ENCODE measurements at places on chromosomes 1 and 21.
A peak's percentile ranks its signal among the peaks of the same experiment; 100 is the strongest.

DNA sequence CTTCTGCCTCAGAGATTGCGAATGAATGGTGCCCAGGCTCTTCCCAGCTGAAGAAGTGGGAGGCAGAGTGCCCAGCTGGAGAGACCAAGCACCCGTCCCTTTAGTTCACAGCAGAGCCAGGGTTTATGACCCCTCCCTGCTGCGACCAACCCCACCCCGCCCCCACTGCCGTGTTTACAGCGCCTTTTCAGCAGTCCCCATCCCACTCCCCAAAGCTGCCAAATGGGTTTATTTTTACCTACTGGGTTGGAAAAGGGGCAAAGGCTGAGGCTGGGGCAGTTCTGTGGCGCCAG is 23.6 kb downstream of the DYRK3 start:
- no peak for DNase-seq

GRCh38 chr1:81430236-81430938 is 370.3 kb upstream of the ADGRL2 start:
- no peak for DNase-seq

- peak; percentile 21 for DNase-seq
These were observed 5.9 kb upstream of the NUF2 start for GRCh38 chr1:163315773-163316374.

- DNase-seq: no peak
These were observed 204.4 kb upstream of the TNR start for GRCh38 chr1:175947771-175948170.

- DNase-seq: no peak
These were observed 118.6 kb downstream of the PRDM16 start for GRCh38 chr1:3187415-3188149.

DNA sequence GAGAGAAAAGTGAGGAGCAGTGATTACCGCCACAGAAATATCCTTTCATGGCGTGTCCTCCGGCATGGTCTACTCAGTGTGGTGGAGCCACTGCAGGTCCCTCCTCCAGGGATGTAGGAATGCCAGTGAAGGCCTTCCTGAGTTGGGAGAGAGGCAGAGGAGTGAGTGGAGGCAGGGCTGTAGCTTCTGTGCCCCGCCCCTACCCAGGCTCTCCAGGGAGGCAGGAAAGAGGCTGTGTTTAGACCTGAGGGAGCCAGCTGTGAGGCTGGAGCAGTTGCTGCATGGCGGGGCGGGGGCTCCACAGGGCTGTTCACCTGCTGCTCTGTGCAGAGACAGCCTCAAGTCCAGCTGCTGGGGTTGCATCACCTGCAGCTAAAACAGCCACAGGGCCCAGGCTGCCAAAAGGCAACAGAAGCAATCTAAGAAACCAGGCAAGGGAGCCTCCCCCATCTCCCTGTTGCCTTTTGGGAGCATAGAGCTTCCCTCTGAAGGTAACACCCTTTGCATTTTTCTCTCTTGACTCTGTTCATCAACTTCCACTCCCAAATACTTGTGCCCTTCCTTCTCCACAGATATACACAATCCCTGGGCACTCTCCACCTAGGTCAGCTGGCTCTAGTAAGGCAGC is 801 bp upstream of the ANXA9 start:
- peak; percentile 97 for DNase-seq

DNA sequence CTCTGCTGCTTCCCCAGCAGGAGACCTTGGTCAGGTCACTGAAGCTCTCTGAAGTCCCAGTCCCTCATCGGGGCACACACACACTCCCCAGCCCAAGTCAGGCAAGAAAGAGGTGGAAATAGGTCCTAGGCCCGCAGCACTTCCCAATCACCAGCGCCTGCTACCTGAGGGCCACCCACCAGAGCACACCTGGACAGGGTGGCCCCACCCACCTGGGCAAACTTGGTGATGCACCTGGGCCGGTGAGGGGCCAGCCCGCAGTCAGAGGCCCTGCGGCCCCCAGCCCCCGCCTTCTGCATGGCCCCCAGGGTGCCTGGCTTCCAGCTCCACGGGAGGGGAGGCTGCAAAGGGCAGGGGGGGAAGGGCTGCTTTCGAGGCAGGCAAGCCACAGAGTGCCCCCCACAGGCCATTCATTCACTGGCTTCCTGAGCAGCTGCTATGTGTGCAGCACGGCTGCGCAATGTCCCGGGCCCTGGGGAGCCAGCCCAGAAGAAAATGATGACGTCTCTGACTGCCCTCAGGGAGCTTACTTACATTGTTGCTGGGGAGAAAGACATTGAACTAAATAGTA is 4.7 kb downstream of the SH2D5 start:
- no peak for DNase-seq
